HFFc6 (cell line): ENCODE measurements at places on chromosomes 3 and 15. TPM values are rescaled to one million over a fixed set of nuclear protein-coding genes. Genes with fewer than 3 reads are reported as not detected.

Gene SLC22A14
- total RNA-seq: not detected in 2 replicates

- DNase-seq: peak; percentile 45
- peaks cover 4% of the 10 kb centered on the region; the same call in 1 of the 2 replicates for H3K27me3 ChIP-seq
- peaks cover 44% of the 10 kb centered on the region for H3K4me1 ChIP-seq
- H3K4me3 ChIP-seq: peak within 1 kb of the TSS; percentile 94
- peaks cover 22% of the 10 kb centered on the region for H3K36me3 ChIP-seq
- peak within 1 kb of the TSS; percentile 76 for H3K27ac ChIP-seq
Measured at GRCh38 chr3:129893581-129894070, at the start of gene TMCC1. Gene TMCC1 (minus strand): TSS chr3:129893711.

- no peak overlapping the region for H3K27ac ChIP-seq
- H3K4me1 ChIP-seq: peaks cover 6% of the 10 kb centered on the region; the same call in 1 of the 2 replicates
- no peak overlapping the region for H3K4me3 ChIP-seq
- H3K27me3 ChIP-seq: peaks cover 22% of the 10 kb centered on the region
Measured at GRCh38 chr3:71780430-71780829, 4.5 kb downstream of the PROK2 start.

- no peak overlapping the region for H3K4me3 ChIP-seq
- H3K27me3 ChIP-seq: no peaks in the 10 kb centered on the region; the same call in 1 of the 2 replicates
- no peak for DNase-seq
- H3K27ac ChIP-seq: no peak overlapping the region
- H3K36me3 ChIP-seq: peaks cover 5% of the 10 kb centered on the region; the same call in 1 of the 2 replicates
- no peaks in the 10 kb centered on the region for H3K4me1 ChIP-seq
Measured at GRCh38 chr3:36688815-36689214, 75.5 kb downstream of the DCLK3 start.

- H3K36me3 ChIP-seq: no peaks in the 10 kb centered on the region
- H3K27ac ChIP-seq: no peak overlapping the region
- DNase-seq: no peak
- H3K27me3 ChIP-seq: peaks cover 9% of the 10 kb centered on the region; the same call in 1 of the 2 replicates
- H3K4me3 ChIP-seq: no peak overlapping the region
- no peaks in the 10 kb centered on the region for H3K4me1 ChIP-seq
Measured at GRCh38 chr15:98382139-98382538, 266.2 kb upstream of the IGF1R start.

Gene C3orf49
- total RNA-seq: not detected in 3 replicates

- peaks cover 8% of the 10 kb centered on the region for H3K36me3 ChIP-seq
- no peaks in the 10 kb centered on the region; the same call in 1 of the 2 replicates for H3K27me3 ChIP-seq
- 0 out of 2 replicates have a peak overlapping the region, but pooled peaks have one; percentile 23 for H3K4me3 ChIP-seq
- DNase-seq: no peak
- H3K27ac ChIP-seq: peak overlapping the region; percentile 63
Measured at GRCh38 chr3:159748425-159748824, 240.2 kb upstream of the IL12A start.

Gene CHRNA5
- 0.94 to 3.0 TPM (median 1.2 TPM) in 3 replicates for total RNA-seq

DNA sequence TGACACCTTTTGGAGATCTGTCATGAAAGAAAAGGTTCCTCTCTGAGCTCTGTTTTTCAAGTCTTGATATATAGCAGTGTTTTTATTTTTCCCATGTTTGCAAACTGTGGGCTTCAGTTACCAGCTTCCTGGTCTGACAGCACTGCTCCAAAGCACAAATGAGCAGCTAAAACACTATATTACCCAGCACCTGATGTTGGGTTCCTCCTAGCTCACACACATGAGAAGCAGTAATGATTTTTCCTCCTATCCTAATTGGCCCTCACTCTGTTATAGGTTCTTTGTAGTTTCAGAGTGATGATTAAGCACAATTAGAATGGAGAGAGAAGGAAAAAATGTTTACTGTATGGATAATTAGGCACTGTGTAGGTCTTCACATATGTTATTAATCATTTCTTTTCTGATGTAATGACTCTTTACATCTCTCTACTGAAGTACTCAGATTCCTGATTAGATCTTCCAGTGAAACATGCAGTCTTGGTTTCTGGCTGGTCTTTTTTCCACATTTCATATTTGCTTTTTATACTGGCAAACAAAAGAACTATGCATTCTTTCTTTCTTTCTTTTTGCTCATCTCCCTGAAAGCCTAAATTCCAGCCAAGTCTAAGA is 939.7 kb downstream of the NSUN3 start:
- no peaks in the 10 kb centered on the region for H3K4me1 ChIP-seq
- no peak for DNase-seq
- no peaks in the 10 kb centered on the region for H3K27me3 ChIP-seq

- DNase-seq: peak; percentile 26
- peaks cover 27% of the 10 kb centered on the region for H3K4me1 ChIP-seq
- peak overlapping the region; percentile 31 for H3K27ac ChIP-seq
Measured at GRCh38 chr3:64686446-64686908, 1.3 kb downstream of the ADAMTS9 start.

DNA sequence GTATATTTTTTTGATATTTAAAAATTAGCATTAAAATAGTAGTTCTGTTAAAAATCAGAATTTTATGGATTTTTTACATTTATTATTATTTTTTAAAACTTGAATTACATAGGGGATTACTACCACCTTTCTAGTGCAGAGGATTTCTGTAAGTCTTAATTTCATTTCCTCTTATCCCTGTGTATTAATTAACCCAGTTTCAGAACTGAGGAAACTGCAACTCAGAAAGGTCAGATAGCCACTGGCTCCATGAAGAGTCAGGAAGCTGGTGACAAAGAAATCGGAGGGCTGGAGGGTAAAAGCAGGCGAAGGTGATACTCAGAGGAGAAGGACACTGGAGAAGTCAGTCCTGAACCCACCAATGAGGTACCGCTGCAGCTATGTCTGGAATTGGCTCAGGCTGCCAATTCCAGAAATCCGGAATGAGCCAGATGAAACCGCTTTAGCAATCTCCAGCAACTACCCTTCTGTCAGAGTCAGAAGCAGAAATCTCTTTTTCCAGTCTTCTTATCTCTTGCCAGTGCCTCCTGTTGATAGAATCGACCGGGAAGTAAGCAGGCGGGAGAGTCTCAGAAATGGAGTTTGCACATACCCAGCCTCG is 308.5 kb downstream of the SV2B start:
- DNase-seq: no peak
- H3K27me3 ChIP-seq: no peaks in the 10 kb centered on the region; the same call in 1 of the 2 replicates
- no peaks in the 10 kb centered on the region for H3K36me3 ChIP-seq
- no peak overlapping the region for H3K27ac ChIP-seq
- H3K4me3 ChIP-seq: no peak overlapping the region
- peaks cover 6% of the 10 kb centered on the region; the same call in 1 of the 2 replicates for H3K4me1 ChIP-seq

Gene COLQ
- total RNA-seq: 0.18 to 0.30 TPM (median 0.23 TPM) in 3 replicates

- peaks cover 2% of the 10 kb centered on the region; the same call in 1 of the 2 replicates for H3K27me3 ChIP-seq
- no peak for DNase-seq
- no peaks in the 10 kb centered on the region for H3K4me1 ChIP-seq
- no peak overlapping the region for H3K27ac ChIP-seq
Measured at GRCh38 chr3:59726279-59726678, 676.5 kb upstream of the CFAP20DC start.
